Body of pancreas (tissue), 4 donors: ENCODE measurements at places on chromosomes 4 and X. TPM values are rescaled to one million over a fixed set of nuclear protein-coding genes. Genes with fewer than 3 reads are reported as not detected.

GRCh38 chr4:164081801-164082200, 587.3 kb downstream of the TMA16 start:
- H3K27me3 ChIP-seq = no peaks in the 10 kb centered on the region
- H3K4me1 ChIP-seq = no peaks in the 10 kb centered on the region
- H3K36me3 ChIP-seq = no peaks in the 10 kb centered on the region
- H3K4me3 ChIP-seq = no peak overlapping the region

- DNase-seq = no peak
- H3K4me1 ChIP-seq = no peaks in the 10 kb centered on the region
- H3K27me3 ChIP-seq = no peaks in the 10 kb centered on the region
- no peaks in the 10 kb centered on the region for H3K36me3 ChIP-seq
Observed at GRCh38 chr4:137370679-137371078, 161.6 kb downstream of the PCDH18 start.

GRCh38 chr4:795726-796119, 30.2 kb downstream of the CPLX1 start:
- H3K36me3 ChIP-seq = no peaks in the 10 kb centered on the region
- peaks cover 25% of the 10 kb centered on the region for H3K4me1 ChIP-seq
- H3K4me3 ChIP-seq = no peak overlapping the region
- no peaks in the 10 kb centered on the region for H3K27me3 ChIP-seq
- no peak overlapping the region for H3K27ac ChIP-seq
- DNase-seq = no peak

DNA sequence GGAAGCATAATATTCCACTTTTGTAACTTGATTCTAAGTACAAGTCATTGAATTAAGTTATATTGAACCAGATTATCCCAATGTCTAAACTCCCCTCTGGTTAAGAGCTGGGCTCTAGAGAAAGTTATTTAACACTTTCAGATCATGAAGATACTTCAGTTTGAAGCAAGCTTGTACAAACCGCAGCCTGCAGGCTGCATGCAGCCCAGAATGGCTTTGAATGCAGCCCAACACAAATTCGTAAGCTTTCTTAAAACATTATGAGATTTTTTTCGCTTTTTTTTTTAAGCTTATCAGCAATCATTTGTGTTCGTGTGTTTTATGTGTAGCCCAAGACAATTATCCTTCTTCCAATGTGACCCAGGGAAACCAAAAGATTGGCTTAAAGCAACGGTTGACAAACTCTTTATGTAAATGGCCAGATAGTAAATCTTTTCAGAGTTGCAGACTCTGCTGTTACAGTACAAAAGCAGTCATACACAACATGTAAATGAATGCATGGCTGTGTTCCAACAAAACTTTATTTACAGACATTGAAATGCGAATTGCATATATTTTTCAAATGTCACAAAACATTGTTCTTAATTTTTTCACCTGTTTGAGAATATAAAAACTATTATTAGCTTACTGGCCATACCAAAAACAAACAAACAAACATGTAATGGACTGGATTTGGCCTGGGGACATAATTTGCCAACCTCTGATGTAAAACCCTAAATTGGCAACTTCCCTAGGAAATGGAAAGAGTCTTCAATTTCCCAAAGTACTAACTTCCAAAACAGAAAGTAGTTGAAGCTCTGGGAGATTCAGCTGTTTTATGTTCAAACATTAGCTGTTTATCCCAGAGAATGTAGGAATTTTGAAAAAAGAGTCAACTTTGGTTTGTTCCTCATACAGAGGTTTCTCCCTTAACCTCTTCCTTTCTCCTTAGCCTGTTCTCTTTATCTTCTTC, 201.1 kb upstream of the MBNL3 start:
- H3K4me1 ChIP-seq = no peaks in the 10 kb centered on the region
- DNase-seq = no peak
- no peak overlapping the region for H3K4me3 ChIP-seq
- no peaks in the 10 kb centered on the region for H3K27me3 ChIP-seq
- no peak overlapping the region for H3K27ac ChIP-seq

- no peaks in the 10 kb centered on the region for H3K4me1 ChIP-seq
- no peak overlapping the region for H3K4me3 ChIP-seq
- H3K36me3 ChIP-seq = no peaks in the 10 kb centered on the region
Observed at GRCh38 chr4:166274775-166275174, 401.7 kb downstream of the TLL1 start.

- no peak overlapping the region for H3K27ac ChIP-seq
- no peaks in the 10 kb centered on the region for H3K27me3 ChIP-seq
- DNase-seq = no peak
- H3K4me3 ChIP-seq = no peak overlapping the region
Observed at GRCh38 chr4:52641854-52642563, 17.1 kb downstream of the USP46 start.

DNA sequence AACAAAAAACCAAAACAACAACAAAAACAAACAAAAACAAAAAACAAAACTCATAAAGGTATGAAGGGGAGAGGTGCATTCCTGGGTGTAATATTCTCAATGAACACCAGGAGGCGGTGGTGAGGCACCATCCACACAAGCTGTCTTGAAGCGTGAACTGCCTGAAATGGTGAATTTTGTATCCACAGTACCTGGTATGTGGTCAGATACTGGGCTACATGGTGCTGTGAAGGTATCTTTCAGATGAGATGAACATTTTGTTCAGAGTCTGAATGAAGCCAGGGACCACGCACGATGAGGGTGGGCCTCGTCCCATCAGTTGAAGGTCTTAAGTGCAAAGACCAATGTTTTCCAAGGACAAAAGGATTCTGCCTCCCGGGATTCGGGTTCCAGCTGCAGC, 58.5 kb downstream of the ASMT start:
- no peaks in the 10 kb centered on the region for H3K36me3 ChIP-seq
- no peaks in the 10 kb centered on the region for H3K27me3 ChIP-seq
- no peak overlapping the region for H3K27ac ChIP-seq

DNA sequence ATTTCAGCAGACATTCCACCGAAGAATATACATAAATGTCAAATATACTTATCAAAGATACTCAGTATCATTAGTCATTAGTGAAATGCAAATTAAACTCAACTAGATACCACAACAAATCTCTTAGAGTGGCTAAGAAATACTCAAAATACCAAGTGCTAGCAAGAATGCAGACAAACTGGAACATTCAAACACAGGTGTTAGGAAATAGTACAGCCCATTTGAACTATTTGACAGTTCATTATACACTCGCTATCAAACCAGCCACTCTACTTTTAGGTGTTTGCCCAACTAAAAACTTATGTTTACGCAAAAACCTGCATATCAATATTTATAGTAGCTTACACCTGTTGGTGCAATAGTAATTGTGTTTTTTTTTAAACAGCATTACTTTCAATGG, 8.8 kb downstream of the ADAM29 start:
- H3K36me3 ChIP-seq = no peaks in the 10 kb centered on the region
- no peak for DNase-seq

GRCh38 chr4:141497627-141498026, 138.8 kb upstream of the IL15 start:
- H3K4me1 ChIP-seq = no peaks in the 10 kb centered on the region
- no peak overlapping the region for H3K4me3 ChIP-seq
- H3K27me3 ChIP-seq = no peaks in the 10 kb centered on the region
- H3K36me3 ChIP-seq = no peaks in the 10 kb centered on the region
- no peak overlapping the region for H3K27ac ChIP-seq
- no peak for DNase-seq

BEX5 gene
- total RNA-seq = 4.3 TPM

ZNF182 gene
- 5.4 TPM for total RNA-seq

SUPT20HL1 gene
- 0.26 TPM for total RNA-seq

TLR6 gene
- 0.99 TPM for total RNA-seq

UGT2B15 gene
- 14.0 TPM for total RNA-seq

ASB5 gene
- total RNA-seq = not detected
